Psoas muscle (tissue), 8 donors: ENCODE measurements at places on chromosomes 4 and X. TPM values are rescaled to one million over a fixed set of nuclear protein-coding genes. Genes with fewer than 3 reads are reported as not detected.

GRCh38 chrX:69256291-69256565 lies 91.0 kb upstream of the PJA1 start:
- DNase-seq, result no peak

GRCh38 chrX:70402721-70403120 lies 20.4 kb upstream of the GDPD2 start:
- no peak for DNase-seq

DNA sequence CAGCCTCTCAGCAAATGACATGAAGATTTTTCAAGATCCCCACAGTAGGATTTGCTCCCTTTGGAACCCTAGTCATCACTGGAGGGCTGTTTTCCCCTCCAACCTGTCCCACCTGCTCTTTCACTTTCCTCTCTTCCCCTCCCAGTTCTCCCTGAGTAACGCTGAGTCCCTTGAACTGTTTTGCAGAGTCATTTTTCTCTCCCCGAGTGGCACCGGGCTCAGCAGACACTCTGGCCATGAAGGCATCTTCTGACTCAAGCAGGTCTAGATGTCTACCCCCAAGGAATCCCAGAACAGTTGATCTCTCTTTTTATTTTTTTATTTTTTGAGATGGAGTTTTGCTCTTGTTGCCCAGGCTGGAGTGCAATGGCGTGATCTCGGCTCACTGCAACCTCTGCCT lies 52.2 kb downstream of the HTRA3 start:
- no peak for DNase-seq

- no peak for DNase-seq
Observed at GRCh38 chr4:107220976-107221375, 184.9 kb upstream of the DKK2 start.

The CLGN gene
- 0.14 TPM for polyA plus RNA-seq

The GYG2 gene
- polyA plus RNA-seq, result 0.42 TPM

GRCh38 chrX:150692296-150692695 lies 900 bp upstream of the MTMR1 start:
- no peak for DNase-seq

DNA sequence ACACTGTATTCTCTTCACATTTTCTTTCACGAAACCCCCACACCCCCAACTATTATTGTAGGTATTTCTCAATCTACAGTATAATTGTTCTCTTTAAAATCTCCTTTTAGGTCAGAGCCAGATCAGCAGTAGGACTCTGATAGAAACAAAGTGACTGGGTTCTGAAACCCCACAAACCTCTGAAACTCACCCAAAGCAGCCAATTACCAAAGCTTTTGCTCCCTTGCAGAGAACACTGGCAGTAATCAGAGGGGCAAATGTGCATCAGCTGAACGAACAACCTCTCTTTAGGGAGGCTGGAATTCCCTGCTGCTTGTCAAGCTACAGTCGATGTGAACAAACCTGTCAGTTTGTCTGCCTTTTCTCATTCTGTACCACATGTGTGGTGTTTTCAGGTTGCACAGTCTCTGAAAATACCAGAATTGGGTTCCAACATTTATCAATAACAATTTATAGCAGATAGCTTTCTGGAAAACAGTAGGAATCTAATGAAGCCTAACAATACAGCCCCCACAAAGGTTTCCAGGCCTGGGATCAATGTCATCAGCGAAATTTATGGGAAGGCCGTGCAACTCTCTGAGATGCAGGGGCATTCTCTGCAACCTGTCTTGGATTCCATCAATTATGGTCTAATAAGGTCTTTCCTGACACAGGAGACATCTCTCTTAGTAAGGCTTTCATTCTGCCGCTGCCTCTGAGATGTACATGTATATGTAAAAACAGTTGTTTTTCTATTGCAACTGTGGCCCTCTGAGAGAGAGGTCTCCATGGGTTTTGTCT lies 395.9 kb downstream of the GPAT3 start:
- no peak for DNase-seq
